Tongue (tissue), 3 donors: ENCODE measurements at places on chromosomes 2 and 18. TPM values are rescaled to one million over a fixed set of nuclear protein-coding genes. Genes with fewer than 3 reads are reported as not detected.
A peak's percentile ranks its signal among the peaks of the same experiment; 100 is the strongest.

The GCG gene
- not detected for total RNA-seq

The PLCD4 gene
- total RNA-seq, result 31.0 TPM

The MAIP1 gene
- 39.8 TPM for total RNA-seq

The TXNDC2 gene
- not detected for total RNA-seq

The ABCG5 gene
- total RNA-seq, result not detected

The LRPPRC gene
- total RNA-seq, result 119 TPM

The SERPINB7 gene
- total RNA-seq, result 0.72 TPM

The MARCHF4 gene
- total RNA-seq, result not detected

The GKN2 gene
- not detected for total RNA-seq

The SAG gene
- not detected for total RNA-seq

The IL18R1 gene
- 4.5 TPM for total RNA-seq

The SNTG2 gene
- 2.7 TPM for total RNA-seq

The RNF138 gene
- total RNA-seq, result 19.8 TPM

The UGT1A10 gene
- total RNA-seq, result not detected

The RTTN gene
- total RNA-seq, result 32.6 TPM

The RAB27B gene
- 3.7 TPM for total RNA-seq

DNA sequence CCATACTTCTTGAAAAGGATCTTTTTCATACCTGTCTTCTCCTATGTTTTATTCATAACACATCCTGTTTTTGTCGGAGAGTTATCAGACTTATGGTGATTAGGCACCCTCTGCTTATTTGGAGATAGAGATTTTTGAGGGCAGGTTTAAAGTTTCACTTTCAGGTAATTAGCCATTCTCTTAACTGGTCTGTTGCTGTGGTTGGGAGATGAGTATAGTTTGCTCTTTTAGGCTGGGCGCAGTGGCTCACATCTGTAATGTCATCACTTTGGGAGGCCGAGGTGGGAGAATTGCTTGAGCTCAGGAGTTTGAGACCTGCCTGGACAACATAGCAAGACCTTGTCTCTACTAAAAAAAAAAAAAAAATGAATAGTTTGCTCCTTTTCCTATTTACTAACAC lies 25.3 kb downstream of the SFTPB start:
- DNase-seq, result no peak

DNA sequence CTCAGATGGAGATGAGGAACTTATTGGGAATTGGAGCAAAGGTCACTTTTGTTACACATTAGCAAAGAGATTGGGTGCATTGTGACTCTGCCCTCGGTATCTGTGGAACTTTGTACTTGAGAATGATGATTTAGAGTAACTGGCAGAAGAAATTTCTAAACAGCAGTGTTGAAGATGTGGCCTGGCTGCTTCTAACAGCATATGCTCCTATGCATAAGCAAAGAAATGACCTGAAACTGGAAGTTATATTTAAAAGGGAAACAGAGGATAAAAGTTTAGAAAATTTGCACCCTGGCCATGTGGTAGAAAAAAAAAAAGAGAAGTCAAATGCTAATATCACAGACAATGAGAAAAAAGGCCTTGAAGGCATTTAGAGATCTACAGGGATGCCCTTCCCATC lies 256.8 kb upstream of the ZC3H15 start:
- DNase-seq, result no peak

GRCh38 chr2:177051278-177051677 lies 161.3 kb upstream of the HNRNPA3 start:
- no peak for DNase-seq

GRCh38 chr18:10080372-10080771 lies 166.6 kb downstream of the VAPA start:
- no peak for DNase-seq

DNA sequence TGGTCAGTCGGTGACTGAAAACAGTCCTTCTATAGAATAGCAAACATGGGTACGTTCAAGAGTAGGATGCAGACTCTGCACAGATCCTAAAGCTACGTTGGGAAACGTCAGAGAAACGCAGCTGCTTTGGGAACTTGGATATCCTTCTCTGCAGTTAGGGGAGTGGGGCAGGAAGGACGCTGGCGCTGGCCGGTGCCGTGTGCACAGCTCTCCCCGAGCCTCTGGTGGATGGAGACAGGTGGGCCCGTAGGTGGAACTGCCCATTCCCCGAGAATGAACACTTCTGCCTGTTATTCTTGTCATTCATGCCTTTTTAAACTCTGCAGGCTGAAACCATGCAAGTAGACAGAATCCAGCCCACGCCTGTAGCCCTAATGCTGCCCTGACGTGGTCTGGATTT lies 91.7 kb upstream of the MBOAT2 start:
- DNase-seq, result no peak

- DNase-seq, result no peak
These were observed 20.0 kb downstream of the ME2 start for GRCh38 chr18:50898919-50899318.

- no peak for DNase-seq
These were observed 3.9 kb downstream of the ANKRD44 start for GRCh38 chr2:197306696-197307040.

DNA sequence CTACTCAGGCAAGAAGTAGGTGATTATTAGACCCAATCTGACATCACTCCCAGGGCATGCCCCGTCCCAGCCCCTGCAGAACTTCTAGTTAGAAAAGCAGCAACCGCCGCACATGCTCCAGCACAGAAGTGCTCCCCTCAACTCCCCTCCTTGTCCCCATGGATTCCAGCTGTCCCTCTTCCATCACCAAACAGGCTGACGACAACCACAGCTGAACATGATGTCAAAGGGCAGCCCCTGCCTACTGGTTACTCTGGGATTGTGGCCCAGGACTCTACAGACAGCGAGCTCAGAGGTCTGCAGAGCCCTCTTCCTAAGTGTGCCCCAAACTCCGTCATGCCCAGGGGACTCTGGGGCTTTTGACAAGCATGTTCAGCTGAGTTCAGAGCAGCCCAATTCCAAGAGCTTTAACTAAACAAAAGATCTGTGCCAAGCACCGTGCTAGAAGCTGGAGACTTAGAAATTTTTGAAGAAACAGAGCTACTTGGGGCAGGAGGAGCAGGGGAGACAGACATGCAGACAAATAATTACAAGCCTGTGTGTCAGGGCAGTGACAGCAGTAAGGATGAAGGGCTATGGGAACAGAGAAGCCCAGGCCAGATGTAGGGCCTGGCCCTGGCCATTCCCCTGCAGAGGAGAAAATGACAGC lies 148.1 kb downstream of the BCL11A start:
- DNase-seq, result peak; percentile 87

DNA sequence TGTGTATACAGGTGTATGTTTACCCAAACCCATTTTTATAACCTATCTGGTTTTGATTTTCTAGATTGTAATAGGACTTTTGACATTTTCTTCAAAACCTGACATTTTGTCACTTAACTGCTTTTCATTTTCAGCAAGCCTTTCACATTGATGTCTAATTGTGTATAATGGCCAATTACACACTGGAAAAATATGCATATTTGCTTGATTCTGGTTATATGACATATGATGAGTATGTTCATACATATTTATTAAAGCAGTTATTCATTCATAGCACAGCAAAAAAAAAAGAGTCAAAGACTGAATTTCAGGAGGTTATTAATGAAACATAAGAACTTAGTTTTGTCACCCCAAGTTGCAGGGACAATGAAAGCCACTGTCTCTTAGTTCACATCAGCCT lies 307.7 kb upstream of the TNP1 start:
- no peak for DNase-seq

DNA sequence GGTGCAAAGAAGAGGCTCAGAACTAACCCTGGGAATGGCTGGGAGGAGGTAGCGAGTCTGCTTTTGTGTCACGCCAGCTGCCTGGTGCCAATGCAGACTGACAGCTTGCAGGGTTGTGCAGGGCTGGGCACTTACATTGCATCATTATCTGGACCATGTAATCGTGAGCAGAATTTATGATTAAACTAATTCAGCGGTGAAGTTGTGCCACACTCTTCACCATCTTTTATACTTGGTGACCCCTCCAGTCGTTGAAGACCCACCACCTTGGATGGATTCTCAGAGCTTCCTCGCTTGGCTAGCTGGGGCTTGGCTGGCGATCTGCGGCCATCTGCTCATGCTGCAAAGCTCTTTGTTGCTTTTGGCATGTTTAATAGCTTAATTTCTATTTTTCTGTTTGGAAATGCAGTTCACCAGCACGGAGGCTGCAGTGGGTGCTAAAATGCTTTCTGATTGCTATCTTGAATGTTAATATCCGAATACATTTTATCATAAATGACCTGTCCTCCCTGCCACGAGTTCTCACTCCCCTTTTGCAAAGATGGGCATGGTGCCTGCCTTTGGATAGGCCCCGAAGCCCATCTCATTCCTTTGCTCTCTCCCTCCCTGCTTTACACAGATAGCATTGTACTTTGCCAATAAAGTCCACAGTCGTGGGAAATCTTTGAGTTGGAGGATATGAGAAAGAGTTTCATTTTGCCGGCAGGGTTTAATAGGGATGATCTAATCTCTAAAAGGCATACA lies 188.2 kb downstream of the PRKCE start:
- peak; percentile 79 for DNase-seq

GRCh38 chr2:137888845-137889244 lies 75.4 kb upstream of the HNMT start:
- peak; percentile 48 for DNase-seq

GRCh38 chr18:51074605-51075004 lies 44.6 kb downstream of the SMAD4 start:
- no peak for DNase-seq

- DNase-seq, result peak; percentile 58
These were observed 30.3 kb downstream of the TNS1 start for GRCh38 chr2:217972490-217972889.

DNA sequence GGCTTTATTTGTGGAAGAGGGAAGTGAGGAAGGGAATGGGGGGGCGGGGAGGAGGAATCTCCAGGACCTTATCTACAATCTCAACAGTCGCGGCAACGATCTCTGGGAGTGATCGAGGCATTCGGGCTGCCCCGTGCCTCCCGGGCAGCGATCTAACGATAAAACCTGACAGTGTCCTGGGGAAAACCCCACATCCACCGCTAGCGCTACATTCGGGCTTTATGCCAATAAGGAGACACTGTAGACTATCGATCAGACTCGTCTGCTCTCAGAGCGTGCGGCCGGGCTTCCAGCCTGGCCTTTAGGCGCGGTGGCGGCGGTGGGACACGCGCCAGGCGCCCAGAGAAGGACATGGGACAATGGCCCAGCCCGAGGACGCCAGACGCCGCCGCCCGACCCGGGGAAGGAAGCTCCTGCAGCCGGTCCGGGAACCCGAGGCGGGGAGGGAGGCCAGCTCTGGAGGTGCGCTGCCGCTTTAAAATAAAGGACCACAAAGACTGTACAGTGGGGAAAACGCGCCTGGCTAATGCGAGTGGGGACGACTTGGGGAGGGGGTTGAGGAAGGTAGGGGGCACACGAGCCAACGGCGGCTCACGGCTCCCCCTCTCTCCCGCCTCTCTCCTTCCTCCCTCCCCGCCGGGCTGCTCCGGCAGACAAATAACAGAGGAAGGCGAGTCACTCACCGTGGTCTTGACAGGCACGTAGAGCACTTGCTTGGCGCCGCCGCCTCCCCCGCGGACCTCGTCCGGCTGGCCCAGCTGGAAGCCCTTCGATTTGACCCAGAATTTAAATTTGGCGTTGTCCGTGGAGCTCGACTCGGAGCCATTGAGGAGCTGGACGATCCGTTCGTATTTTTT lies 2.2 kb downstream of the NOL4 start:
- peak; percentile 44 for DNase-seq

- no peak for DNase-seq
These were observed 48.6 kb downstream of the NHEJ1 start for GRCh38 chr2:219112062-219112406.

DNA sequence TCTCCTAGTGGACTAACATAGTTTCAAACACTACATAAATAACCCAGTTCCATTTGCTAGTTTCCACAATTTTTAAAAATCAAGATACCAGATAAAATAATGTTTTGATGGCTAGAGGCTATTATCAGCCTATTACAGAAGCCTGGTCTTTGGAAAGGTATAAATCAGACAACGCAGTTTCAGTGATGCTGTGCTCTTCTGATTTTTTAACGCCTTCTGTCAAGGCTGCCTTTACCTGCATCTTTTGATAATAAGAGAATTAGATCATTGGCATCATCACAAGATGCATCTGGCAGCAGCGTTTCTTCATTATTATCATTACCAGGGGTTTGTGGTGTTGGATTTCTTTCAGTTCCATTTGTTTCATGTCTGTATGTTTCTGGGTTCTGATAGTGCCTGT lies 268.7 kb downstream of the MTX2 start:
- DNase-seq, result no peak

- no peak for DNase-seq
These were observed 198.8 kb downstream of the NDUFA10 start for GRCh38 chr2:239826376-239826775.

DNA sequence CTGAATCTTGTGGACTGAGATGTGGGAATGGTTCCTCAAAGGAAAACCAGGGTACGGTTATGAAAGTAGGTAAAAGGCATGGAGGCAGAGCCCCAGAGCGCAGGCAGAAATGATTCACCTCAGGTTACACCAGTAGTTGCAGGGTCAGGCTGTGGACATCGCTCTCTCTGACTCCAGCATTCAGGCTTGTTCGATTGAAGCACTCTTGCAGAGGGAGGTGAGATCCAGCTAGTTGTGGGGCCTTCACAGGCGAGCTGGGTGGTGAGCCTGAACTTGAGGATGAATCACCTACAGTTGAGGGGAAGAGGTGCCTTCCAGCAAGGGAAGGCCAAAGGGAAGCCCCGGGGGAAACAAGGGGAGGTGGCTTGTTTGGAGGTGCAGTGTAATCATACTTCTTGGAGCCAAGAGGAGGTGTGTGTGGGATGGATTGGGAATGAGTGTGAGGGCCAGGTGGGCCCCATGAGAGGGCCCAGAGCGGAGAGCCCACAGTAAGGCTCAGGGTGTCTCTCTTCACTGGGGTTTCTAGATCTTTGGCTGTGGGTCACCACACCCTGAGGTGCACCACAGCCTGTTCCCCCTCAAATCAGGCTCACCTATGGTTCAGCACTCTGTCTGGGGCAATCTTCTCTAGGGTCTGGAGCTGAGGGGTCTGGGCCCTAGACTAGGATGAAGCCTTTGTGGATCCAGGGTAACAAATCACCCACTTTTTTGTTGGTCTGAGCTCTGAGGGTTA lies 48.5 kb upstream of the MCFD2 start:
- no peak for DNase-seq

- DNase-seq, result no peak
These were observed 20.9 kb upstream of the STEAP3 start for GRCh38 chr2:119202610-119203310.

DNA sequence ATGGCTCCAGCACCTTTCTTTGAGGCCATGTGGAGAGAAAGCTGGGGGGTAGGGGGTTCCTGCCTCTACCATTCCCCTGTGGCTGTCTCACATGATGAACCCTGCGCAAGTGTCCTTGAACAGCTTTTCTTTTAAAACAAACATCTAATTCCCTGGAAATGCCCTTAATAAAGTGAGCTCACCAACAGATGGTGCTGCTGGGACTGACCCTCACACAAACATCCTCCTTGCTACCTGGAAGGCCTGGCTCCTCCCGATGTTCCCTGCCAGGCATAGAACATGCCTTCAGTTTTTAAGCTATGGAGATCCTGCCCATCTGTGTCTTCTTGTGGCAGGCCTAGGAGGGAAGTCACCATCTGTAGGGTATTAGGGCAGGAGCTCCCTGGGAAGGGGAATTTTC lies 60.7 kb upstream of the GATA6 start:
- no peak for DNase-seq

- no peak for DNase-seq
These were observed 78.0 kb upstream of the KCNJ3 start for GRCh38 chr2:154620471-154620870.
